Stimulated activated CD4-positive, alpha-beta T cell treated with anti-CD3 and anti-CD28 coated beads, Interleukin-4, amount 100 ng/mL, for 1 hour (primary cell): ENCODE measurements at places on chromosomes 4 and X.

- no peak for DNase-seq
Observed at GRCh38 chrX:77731821-77732419, 54.1 kb downstream of the ATRX start.

DNA sequence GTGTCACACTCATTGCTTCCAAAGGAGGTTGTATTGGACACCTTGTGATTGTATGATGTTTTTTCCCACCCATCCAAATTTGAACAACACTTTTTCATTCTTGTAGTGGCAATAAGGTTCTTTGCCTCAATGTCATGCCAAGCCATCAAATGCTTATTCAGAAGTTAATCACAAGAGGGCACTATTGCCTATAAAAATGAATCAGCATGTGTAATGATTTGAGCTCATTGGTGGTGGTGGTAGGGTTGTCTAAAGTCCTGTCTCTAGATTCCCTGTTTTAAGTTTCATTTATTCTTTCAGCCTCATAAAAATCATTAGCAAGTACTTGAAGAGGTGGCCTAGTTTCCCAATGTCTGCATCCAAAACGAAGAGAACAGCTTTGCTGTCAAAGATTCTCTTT is 37.0 kb downstream of the IRS4 start:
- DNase-seq = no peak

- no peak for DNase-seq
Observed at GRCh38 chr4:73127839-73128453, 58.4 kb upstream of the COX18 start.

DNA sequence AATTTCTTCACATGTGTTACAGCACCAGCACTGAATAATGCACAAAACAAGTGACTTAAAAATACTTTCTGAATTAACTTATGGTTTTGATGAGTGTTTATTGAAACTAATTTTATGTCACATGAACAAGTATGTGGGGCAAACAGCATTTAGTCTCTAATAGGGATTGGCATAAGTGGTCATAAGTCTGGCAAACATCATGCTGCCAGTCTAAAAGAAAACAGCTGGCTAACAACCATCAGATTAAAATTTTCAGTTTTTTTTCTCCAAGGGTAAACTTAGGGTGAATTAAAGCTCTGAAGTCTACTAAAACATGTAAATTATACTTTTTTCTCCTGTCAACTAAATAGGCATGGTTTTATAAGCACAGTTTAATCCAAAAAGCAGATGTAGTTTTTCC is 1014.2 kb downstream of the FAT4 start:
- DNase-seq = no peak

DNA sequence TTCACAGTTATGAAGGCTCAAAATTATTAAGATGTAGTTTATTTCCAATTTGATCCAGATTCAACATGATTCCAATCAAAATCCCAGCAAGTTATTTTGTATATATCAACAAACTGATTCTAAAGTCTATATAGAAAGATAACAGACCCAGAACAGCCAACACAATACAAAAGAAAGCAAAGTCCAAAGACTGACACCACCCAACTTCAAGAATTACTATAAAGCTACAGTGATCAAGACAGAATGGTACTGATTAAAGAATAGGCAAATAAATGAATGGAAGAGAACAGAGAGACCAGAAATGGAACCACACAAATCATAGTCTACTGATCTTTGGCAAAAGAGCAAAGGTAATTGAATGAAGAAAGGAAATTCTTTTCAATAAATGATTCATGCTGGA is 34.9 kb downstream of the NFXL1 start:
- DNase-seq = no peak

DNA sequence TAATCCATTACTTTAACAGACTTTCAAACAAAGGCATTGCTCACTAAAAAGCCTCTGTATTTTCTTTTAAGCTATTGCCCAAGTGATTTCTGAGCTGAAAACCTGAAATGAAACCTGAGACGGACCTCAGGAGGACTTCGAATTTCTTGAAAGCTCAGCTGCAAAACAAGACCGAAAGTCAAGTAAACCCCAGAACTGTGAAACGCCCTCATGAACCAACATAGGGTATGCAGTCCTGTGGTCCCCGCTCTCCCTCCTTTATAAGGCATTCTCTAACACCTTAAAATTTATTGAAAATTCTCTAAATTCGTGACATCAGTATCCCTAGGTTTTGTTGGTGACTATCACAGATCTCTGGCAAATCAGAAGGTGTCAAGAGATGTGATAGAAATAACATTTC is 91.8 kb downstream of the SHISA3 start:
- DNase-seq = no peak

GRCh38 chr4:31674313-31674947 is 954.3 kb downstream of the PCDH7 start:
- DNase-seq = no peak

DNA sequence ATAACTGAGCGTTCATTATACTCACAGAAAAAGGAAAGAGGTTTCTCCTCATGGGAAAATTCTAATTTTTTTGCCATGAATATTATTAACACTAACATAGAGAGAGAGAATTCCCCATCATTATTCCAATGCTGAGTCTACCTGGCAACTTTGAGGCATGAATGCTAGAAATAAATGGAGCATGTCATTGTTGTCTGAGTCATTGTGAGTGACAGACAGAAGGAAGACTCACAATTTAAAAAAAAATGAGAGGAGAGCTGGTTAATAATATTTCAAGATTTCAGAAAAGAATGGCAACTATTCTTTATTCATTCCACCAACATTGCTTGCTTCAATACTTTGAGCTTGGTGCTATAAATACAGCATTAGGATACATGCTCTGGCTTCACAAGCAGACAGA is 170.4 kb upstream of the HS3ST1 start:
- DNase-seq = no peak

- DNase-seq = no peak
Observed at GRCh38 chrX:151030845-151031244, 47.7 kb downstream of the HMGB3 start.

DNA sequence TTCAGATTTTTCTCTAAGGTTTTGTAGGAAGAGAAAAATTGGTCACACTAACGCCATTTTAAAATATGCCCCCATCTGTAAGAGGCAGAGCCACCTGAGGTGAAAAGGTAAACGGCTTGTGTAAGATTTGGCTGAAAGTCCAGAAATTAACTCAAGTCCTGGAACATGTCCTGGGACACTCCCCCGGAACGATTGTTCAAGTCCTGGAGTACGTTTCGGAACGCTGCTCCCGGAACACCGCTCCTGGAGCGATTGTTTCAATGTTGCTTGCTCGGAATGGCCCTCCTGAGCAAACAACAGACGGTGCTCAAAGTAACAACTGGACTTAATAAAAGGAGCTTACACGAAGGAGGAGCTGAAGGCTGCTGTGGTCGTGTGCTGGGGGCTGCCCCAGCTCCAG is 796.5 kb upstream of the SLIT2 start:
- DNase-seq = no peak

- no peak for DNase-seq
Observed at GRCh38 chr4:177163532-177163931, 146.1 kb upstream of the NEIL3 start.

GRCh38 chrX:130084631-130085237 is 25.6 kb downstream of the ELF4 start:
- peak; percentile 27 for DNase-seq

GRCh38 chr4:94126669-94127068 is 81.0 kb upstream of the SMARCAD1 start:
- no peak for DNase-seq

- DNase-seq = no peak
Observed at GRCh38 chrX:95949588-95949987, 735.1 kb upstream of the DIAPH2 start.

- no peak for DNase-seq
Observed at GRCh38 chrX:104254442-104255115, at the start of gene ESX1. ESX1 (minus strand) TSS chrX:104254933; CDS start chrX:104254849, 84 bp downstream.

GRCh38 chr4:187364851-187365250 is 630.7 kb upstream of the ZFP42 start:
- no peak for DNase-seq

DNA sequence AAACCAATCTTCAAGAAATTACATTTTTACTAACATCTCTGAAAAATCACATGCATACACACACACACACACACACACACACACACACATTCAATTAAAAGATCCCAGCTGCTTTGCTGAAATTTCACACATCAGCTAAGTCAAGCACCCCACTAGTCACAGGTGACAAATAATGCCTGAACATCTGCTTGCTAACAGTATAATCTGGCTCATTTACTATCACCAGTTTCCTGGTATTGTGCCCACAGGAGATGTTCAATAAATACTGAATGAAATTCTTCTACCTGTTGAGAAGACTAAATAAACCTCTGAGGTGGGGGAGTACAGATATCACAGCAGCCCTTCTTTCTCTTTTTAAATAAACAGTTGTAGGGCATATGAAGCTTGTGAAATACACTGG is 994.0 kb downstream of the ARAP2 start:
- no peak for DNase-seq

- no peak for DNase-seq
Observed at GRCh38 chrX:108642273-108642628, 94.1 kb downstream of the IRS4 start.

DNA sequence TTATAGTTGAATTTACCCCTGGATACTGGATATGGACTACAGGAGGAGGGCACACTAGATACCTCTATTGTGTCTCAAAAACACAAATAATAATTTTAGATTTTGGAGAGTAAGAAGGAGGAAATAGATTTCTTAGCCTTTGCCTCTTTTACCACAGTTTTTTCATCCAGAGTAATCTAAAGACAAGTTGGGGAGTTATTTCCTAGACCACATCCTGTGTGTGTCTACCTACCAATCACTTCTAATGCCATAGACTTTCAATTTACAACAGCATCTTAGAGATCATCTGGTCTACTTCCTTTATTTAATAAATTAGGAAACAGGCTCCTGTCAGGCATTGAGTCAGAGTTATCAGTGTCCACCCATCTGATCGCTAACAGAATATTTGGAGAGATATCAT is 191.5 kb downstream of the EDA start:
- DNase-seq = no peak

- no peak for DNase-seq
Observed at GRCh38 chr4:98352396-98352795, 91.2 kb downstream of the RAP1GDS1 start.

GRCh38 chrX:50107470-50107869 is 93.3 kb downstream of the AKAP4 start:
- no peak for DNase-seq

- DNase-seq = no peak
Observed at GRCh38 chr4:124061413-124061812, 651.1 kb downstream of the ANKRD50 start.

- no peak for DNase-seq
Observed at GRCh38 chr4:132530861-132531260, 618.2 kb upstream of the PCDH10 start.

GRCh38 chrX:72127332-72127731 is 4.4 kb downstream of the RTL5 start:
- DNase-seq = no peak

- no peak for DNase-seq
Observed at GRCh38 chr4:100707786-100708185, 190.0 kb upstream of the EMCN start.

GRCh38 chrX:7214251-7214650 is 66.3 kb upstream of the PUDP start:
- DNase-seq = no peak

DNA sequence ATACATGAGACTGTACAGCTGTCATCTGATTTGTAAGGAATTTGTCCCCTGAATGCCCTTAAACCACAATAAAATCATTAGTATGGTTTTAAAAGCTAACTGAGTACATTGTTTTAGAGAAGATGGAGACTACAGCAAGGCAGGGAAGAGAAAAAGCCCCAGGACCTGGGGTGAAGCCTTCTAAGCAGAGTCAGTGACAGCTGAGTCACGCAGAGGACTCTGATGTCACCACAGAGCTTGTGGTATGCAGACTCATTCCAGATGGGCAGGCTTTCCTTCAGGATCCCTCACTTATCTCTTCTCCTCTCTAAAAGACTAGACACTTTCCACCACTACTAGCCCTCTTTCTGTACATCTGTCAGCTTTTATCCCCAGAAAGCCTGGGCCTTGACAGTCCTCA is 97.1 kb upstream of the ATOH1 start:
- DNase-seq = no peak

DNA sequence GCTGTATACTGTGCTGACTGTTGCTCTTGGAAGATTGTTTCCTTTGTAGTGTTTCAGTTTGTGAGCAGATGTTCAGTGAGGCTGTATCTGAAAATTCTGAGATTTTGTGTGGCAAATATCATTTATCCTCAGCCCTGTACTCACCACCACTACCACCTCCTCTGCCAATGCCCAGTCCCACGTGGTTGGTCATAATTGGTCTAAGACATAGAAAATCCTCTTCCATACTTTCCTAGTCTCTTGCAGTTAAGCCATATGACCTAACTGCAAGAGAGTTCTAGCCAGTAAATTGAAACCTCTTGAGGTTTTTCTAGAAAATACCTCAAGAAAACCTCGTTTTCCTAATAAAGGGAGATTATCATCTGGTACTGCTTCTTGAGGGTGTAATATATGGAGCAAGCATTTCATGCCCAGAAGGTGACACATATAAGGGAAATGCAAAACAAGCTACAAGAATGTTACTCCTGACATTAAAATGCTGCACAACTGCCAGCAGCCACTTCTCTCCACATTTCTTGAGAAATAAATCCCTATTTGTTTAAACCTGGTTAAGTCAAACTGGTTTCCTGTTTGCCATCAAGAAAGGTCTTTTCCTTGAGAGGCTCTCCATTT is 32.8 kb downstream of the ABCE1 start:
- no peak for DNase-seq

DNA sequence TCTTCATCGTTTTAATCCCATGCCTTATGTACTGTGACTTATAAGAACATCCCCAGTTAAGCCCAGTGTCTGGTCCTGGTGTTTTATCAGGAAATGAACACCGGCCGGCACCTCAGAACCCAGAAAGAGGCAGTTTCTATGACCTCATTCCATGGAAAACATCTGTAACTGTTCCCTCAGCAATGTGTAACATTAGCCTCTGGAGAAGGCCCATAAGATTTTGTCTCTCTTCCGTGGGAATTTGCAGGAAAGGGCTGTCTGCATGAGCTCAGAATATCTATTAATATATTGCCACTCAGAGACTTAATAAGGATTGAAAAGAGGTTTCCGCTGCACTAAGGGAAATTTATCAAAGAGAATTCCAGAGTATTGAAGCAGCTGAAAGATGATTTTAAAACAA is 3.1 kb upstream of the TCEANC start:
- no peak for DNase-seq

DNA sequence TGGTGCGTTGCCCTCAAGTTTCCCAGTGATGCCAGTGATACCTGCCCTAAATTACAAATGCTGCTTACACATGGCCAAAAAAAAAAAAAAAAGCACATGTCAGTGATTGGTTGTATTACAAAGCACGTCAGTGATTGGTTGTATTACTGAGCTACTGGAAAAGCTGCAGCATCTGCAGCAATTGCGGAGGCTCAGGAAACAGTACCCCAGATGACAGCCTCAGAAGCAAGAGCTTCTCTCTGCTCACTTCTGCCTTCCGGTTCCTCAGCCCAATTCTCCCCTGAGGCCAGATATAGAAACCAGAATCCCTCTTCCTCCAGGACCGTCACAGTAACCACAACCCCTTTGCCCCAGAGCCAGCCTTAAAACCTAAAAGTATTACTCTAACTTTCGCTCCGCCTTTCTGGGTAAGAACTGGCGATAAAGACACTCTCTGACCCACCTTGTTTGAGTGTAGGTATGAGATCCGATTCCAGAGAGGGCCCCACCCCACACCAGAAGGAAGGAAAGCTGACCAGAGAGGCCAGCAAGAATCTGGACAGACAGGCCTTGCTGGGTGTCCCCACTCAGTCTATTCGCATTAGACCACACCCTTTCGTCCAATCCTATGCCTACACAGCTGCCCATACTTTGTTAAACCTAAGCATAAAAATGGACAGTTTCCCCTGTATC is 85.0 kb upstream of the SORBS2 start:
- DNase-seq = no peak

- DNase-seq = no peak
Observed at GRCh38 chr4:116829187-116829586, 256.2 kb downstream of the TRAM1L1 start.
